ENCODE measurements at places on chromosomes 16 and 17.
A peak's percentile ranks its signal among the peaks of the same experiment; 100 is the strongest.

- no peak for DNase-seq
Measured at GRCh38 chr16:83164816-83165215, 538.0 kb downstream of the CDH13 start.

DNA sequence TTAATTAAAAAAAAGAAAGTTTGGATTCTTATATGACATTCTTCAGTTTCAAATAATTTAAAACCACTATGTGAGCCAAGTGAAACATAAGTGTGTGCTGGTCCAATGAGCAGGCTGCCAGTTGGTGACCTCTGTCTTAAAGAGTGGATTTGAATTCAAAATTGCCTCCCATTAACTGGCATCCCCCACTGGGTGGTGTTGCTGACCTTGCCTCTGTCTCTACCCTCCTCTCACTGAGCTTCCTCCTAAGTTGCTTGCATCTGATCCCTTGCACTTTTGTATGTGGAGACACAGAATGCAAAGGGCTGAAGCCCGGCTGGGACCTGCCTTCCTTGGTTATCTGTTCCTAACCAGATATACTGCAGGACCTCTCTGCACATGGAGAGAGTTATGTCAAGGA, 160.6 kb downstream of the CYLD start:
- no peak for DNase-seq

DNA sequence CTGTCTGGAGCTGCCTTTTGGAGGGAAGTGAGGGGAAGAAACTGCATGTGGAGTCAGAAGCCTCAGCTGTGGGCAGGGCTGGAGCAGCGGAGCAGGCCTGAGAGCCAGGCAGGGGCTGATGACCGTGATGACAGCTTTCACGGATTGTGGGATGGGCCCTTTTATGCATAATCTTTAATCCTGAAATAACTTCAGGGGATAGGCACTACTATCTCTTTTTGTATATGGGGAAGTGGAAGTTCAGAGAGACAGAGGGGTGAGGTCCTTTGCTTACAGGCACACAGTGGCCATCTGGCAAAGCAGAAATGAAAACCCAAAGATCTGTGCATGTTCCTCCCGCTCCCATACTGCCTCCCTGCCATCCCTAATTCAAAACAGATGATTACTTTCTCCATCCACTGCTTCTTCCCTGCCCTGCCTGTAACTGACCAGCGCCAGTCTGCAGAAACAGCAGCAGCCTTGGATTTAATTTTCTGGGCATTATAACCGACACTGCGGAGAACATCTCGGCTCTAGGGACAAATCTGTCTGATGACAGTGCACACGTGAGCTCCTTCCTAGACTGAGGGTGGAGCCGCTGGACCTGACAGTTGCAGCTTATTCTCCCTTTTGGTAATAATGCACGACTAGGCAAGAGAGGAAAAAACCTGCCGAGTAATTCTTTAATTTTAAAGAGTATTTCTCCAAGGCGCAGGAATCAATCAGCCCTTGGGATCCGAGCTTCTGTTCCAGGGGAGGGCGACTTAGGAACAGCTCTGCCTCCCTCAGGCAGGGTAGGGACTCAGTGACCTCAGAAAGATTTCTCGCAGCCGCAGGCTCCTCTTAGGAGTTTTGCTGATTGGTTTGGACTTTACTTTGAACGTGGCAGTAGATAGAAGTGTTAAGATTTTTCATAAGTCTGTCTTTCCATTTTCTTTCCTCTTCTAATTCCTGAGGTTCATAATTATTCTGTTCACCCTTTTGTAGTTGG, 95.4 kb downstream of the UTP18 start:
- no peak for DNase-seq

- no peak for DNase-seq
Measured at GRCh38 chr16:48833461-48833860, 223.5 kb upstream of the N4BP1 start.

- no peak for DNase-seq
Measured at GRCh38 chr16:89449726-89450335, 40.5 kb downstream of the ANKRD11 start.

DNA sequence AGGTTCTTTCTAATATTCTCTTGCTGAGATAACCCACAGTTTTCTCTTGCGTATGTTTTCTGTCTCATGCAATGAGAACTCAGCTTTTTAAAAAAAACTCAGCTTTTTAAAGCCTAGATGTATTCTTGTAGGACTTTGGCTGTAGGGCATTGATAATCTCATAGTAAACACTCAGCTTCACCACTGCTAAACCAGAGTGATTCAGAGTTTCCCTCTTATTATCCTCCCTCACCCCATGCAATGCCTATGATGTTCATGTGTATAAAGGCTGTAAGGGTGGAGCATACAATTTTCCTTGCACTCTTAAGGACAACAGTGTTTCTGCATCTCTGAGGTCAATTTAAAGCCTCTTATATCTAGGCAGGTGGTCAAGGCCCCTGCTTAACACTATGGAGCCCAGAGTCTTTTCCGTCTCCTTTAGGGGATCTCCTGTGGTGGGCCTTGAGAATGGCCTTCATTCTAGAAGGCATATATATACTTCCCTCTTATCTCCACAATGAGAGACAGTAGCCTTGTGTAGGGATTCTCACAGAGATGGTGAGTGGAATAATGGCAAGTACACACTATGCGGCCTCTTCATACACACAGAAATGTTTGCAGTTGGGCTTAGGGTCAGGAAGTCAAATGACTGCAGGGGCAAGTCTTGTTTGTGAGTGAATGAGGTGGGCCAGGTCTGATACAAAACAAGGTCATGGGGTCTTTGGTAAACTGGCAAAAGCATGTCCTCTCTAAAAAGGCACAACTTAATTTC, 279.6 kb downstream of the HS3ST3A1 start:
- DNase-seq, result no peak

- DNase-seq, result no peak
Measured at GRCh38 chr17:29603109-29603674, 10.3 kb downstream of the ANKRD13B start.

DNA sequence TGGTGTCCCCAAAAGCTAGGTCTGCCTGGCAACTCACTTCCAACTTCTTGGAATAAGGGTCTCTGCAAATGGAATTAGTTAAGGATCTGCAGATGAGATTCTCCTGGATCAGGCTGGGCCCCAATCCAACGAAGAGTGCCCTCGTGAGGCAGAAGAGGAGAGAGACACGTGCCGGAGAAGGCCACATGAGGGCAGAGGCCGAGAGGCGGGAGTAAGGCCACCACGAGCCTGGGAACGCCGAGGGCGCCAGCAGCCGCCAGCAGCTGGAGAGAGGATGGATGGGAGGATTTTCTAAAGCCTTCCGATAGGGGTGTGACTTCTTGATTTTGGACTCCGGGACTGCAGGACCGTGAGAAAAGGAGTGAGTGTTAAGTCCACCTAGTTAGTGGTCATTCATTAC, 76.3 kb downstream of the JPH3 start:
- DNase-seq, result no peak

DNA sequence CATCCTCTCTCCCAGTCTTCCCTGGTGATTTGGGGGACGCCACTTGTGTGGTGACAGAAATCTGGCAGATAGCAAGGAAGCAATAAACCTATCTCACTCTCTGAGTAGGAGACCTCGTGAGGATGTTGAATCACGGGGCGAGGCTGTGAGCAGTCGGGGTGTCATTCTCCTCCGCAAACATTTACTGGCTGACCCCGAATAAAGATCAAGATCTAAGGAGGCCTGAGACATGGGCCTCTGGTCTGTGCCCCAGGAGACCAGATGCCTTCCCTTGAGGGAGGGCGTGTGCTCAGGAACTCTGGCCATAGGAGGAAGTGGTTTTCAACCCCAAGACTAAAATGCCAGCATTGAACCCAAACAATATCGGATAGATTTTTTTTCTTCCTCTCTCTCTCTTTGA, 53.1 kb downstream of the FOXL1 start:
- no peak for DNase-seq

DNA sequence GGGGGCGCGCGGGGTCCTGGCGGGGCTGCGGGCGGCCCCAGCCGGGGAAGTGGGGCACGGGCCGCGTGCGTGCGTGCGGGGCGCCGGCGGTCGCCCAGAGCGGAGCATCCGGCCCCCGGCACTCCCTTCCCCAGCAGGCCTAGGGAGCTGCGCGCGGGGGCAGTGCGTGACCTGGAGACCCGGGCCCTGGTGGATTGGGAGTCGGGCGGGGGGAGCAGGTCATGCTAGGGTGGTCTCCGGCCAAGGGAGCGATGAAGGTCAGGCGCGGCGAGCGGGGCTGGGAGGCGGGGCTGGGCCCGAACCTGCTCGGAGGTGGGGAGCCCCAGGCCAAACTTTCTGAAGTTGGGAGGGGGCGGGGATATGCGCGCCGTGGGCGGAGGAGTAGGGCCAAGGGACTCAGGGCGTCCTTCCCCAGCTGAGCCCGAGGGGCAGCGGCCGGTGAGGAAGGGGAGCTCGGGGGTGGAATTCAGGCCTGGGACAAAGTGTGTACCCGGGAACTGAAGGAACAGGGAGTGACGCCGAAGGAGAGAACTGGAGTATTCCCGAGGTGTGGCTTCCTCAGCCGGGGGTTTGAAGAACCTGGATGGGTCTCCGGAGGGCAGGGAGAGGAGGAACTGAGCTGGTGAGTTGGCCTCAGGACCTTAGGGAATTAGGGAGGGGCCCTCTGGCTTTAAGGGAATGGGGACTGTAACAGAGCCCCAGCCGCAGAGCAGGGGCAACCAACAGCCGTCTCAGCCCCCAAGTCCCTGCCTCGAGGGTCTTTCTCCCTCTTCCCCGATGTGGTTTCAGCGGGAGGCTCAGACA, 589 bp downstream of the XYLT2 start:
- peak; percentile 74 for DNase-seq

DNA sequence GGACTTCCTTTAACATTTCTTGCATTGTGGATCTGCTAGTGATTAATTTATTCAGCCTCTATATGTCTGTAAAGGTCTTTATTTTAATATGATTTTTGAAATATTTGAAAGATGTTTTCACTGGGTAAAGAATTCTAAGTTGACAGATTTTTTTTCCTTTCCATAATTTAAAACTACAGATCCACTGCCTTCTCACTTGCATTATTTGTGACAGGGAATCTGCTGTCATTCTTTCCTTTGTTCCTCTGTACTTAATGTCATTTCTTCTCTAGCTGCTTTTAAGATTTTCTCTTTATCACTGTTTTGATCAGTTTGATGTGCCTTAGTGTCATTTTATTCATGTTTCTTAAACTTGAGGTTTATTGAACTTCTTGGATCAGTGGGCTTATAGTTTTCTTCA, 159.9 kb downstream of the CYB561 start:
- no peak for DNase-seq

GRCh38 chr17:61139219-61139618, 260.4 kb upstream of the TBX2 start:
- peak; percentile 57 for DNase-seq

GRCh38 chr16:24645739-24646645, 83.5 kb upstream of the TNRC6A start:
- DNase-seq, result no peak

DNA sequence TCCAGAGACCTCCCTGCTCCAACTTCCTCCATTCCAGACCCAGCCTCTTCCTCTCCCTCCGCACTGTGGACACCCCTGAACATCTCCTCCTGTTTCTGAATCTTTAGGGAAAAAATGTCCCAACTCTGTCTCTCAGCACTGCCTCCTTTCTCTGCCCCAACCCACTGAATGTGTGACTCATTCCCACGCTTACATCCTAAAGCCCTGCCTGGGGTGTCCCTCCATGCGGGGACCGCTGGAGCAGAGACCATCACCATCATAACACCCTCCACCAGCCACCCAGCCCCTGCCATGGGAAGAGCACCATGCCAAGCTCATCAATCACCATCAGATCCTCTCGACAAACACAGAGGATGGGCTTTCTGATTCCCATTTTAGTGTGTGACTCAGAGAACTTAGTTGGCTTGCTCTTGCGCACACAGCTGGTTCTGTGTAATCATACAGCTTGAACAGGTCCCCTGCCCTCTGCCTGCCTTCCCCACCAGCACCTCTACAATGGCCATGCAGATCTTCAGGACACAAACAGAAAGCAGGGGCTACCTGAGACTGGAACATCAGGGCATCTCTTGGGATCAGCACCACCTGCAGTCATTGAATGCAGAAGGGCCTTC, 10.7 kb downstream of the RPRML start:
- DNase-seq, result no peak

DNA sequence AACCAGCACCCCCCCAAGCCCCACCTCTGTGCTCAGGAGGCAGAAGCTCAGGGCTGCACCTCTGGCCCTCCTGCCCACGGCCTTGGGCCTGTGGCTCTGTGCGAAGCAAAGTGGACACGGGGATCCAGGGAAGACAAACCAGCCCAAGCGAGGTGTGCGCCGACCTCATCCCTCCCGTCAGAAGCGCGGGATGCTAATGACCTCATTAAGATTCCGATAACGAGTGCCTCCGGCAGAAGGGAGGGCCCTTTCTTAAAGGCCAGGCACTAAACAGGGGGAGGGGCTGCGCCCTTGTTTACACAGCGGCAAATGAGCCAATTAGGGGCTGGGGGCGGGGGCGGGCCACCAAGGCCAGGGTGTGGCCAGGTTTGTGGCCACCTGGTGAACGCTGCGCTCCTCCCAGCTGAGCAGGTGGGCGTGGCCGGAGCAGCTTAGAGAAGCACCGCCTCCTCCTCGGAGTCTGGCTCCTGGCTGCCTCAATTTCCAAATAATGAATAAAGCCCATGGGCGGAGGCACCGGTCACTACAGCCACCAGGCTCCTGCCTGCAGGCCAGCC, 3.2 kb downstream of the CBX4 start:
- peak; percentile 93 for DNase-seq

GRCh38 chr16:75097941-75098901, 18.4 kb downstream of the LDHD start:
- DNase-seq, result no peak

- no peak for DNase-seq
Measured at GRCh38 chr17:43578404-43578698, 32.2 kb upstream of the ETV4 start.

- DNase-seq, result no peak
Measured at GRCh38 chr16:4667203-4667963, 26.0 kb upstream of the NUDT16L1 start.

DNA sequence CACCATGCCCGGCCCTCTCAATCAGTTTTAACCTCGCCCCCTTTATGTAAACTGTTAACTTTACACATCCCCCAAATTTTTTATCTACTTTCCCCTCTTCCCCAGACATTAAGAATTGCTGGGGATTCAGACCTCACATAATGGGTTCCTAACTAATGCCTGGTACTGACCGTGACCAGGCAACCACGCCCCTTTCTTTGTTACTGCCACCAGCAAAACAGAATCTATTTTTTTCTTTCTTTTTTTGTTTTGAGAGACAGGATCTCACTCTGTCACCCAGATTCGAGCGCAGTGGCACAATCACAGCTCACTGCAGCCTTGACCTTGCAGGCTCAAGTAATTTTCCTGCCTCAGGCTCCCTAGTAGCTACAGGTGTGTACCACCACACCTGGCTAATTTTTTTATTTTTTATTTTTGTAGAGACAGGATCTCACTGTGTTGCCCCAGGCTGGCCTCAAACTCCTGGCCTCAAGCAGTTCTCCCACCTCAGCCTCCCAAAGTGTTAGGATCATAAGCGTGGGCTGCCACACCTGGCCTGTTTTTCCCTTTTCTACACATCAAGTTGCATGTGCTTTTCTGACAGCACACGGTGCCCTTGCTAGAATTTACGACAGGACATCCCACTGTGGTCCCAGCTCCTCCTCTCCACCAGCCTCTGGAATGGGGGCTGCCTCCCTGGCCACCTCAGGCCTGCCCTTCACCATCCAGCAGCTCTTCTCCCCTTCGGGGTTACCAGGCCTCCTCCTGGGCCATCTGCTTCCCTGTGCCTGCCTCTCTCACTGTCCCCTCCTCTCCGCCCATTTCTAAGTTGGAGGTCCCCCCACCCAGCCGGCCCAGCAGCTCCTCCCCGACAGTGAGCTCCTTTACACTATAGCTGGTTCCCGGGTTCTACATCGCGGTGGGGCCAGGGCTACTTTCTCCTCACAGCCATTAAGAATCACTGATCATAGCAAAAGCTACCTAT, 10.8 kb downstream of the CPNE2 start:
- no peak for DNase-seq

- DNase-seq, result no peak
Measured at GRCh38 chr16:74874912-74875546, 100.4 kb upstream of the FA2H start.

GRCh38 chr17:29595943-29596774, 3.2 kb downstream of the ANKRD13B start:
- no peak for DNase-seq
